ENCODE measurements at places on chromosomes 6 and 20.

GRCh38 chr20:43541214-43541613, 17.6 kb upstream of the SGK2 start:
- no peak for DNase-seq

GRCh38 chr20:50317609-50318008, 127.0 kb downstream of the CEBPB start:
- DNase-seq, result no peak

DNA sequence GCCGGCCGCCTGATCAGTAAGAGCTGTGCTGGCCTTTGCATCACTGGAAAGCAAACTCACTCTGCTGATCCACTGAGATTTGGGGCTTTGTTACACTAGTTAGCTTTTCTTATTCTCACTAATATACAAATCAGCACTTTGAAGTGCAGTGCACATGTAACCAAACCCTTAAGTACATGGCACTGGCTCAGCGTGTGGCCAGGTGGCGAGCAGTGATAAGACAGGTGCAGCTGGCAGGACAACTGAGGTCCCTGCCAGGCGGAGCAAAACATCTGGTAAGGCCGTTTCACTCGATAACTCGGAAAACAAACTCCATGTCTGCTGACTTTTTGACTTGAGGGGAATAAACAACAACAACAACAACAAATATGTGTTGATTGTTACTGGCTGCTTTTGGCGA, 11.0 kb downstream of the GFRA4 start:
- no peak for DNase-seq

DNA sequence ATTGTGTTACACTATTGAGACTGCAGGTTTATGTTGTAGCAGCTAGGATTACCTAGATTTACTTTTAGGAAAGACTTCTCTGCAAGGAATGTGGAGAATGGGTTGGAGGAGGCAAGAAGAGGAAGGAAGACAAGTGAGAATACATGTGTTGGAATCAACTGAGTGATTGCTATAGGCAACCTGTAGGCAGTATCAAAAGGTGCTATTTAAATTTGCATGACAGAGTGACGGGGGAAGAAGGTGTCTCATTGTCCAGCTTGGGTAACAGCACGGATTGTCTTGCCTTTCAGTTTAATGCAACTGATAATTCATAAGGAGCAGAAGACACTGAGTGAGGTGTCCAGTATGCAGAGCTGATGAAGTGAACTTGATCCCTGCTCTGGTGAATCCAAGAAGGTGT, 19.4 kb downstream of the SERPINB9 start:
- no peak for DNase-seq

DNA sequence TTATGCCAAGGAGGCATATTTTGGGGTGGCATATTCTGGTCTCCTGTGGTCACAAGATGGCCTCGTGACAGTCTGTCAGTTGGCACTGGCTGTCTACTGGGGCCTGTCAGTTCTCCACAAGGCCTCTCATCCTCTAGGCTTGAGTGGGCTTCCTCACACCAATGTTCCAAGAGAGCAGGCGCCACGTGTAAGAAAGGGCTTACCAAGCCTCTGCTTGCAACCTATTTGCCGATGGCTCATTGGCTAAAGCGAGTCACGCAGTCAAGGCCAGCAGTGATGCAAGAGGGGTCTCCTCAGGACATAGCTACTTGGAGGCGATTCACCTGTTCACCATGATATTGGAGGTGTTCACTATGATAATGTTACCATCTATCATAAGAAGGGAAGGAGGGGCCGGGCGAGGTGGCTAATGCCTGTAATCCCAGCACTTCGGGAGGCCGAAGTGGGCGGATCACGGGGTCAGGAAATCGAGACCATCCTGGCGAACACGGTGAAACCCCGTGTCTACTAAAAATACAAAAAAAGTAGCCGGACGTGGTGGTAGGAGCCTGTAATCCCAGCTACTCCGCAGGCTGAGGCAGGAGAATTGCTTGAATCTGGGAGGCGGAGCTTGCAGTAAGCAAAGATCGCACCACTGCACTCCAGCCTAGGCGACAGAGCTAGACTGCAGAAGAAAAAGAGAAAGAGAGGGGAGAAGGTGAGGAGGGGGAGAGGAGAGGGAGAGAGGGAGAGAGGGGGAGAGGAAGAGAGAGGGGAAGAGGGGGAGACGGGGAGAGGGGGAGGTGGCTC, 35.3 kb downstream of the C6orf52 start:
- no peak for DNase-seq

Measured in KBM-7 (cell line).